WTC11 (cell line): ENCODE measurements at places on chromosomes 16 and 17. TPM values are rescaled to one million over a fixed set of nuclear protein-coding genes. Genes with fewer than 3 reads are reported as not detected.
A peak's percentile ranks its signal among the peaks of the same experiment; 100 is the strongest.

- no peak for DNase-seq
Observed at GRCh38 chr17:31273516-31273915, 23.5 kb downstream of the OMG start.

DNA sequence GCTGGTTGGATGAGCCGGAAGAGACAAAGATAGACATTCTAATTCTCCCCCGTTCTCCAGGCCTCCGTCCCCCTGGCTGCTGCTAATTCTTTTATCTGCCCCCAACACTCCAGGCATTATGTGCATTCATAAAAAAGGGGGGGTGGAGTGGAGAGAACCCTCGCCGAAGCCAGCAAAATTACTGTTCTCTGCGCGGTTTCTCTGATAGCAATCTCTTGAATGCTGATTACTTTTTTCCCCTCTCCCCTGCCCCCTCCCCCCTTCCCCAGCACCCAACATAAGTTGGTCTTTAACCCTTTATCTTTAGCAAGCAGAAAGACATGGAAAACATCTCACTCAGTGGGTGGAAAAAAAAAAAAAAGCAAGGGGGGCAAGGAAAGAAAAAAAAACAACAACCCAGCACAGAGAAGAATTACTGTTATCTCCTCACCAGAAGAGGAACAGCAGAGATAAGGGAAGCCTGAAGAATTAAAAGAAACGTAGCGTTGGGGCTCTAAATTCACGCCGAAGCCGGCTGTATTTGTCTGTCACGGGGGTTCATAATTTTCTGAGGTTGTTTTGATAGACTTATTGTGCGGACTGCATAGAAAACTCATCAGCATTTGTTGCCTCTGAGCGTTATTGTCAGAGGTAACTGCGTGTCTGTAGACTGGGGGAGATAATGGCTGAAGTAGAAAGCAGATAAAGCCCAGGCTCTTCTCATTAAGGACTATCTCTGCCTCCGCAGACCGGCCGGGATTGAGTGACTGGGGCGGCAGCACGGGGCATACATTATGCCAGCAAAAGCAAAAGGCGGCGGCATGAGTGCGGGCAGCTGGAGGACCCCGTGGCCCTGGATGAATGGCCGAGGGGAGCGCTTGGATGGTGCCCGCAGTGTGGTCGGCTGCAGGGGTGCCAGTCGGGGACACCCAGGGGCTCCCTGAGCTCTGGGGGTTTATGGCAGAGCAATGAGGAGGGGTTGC is 126.9 kb downstream of the MRM1 start:
- no peak for DNase-seq

DNA sequence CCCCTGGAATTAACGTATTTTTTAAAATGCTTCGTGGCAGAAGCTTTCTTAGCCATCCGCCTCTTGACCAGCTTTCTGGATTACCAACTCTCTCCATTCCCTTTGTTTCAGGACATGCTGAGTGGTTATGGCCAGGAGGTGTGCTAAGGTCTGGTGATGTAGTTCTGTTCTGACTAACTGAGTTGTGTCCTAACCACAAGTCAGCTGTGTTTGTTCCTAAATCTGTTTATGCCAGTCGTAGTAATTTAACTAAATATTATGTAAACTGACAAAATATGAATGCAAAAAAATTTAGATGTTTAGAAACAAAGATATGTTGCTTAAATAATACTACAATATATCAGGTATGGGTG is 61.6 kb downstream of the MRTFB start:
- DNase-seq = no peak

DNA sequence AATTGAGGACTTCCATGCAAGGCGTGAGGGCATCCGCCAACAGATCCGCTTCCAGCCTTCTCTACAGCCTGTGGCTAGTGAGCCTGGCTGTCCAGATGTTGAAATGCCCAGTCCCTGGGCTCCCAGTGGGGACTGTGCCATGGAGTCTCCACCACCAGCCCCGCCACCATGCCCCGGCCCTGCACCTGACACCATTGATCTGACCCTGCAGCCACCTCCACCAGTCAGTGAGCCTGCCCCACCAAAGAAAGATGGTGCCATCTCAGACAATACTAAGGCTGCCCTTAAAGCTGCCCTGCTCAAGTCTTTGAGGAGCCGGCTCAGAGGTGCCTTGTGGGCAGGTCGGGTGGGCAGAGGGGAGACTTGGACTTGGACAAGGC is 3.1 kb downstream of the MAPK7 start:
- DNase-seq = no peak

- DNase-seq = no peak
Observed at GRCh38 chr16:74862743-74863244, 88.2 kb upstream of the FA2H start.

DNA sequence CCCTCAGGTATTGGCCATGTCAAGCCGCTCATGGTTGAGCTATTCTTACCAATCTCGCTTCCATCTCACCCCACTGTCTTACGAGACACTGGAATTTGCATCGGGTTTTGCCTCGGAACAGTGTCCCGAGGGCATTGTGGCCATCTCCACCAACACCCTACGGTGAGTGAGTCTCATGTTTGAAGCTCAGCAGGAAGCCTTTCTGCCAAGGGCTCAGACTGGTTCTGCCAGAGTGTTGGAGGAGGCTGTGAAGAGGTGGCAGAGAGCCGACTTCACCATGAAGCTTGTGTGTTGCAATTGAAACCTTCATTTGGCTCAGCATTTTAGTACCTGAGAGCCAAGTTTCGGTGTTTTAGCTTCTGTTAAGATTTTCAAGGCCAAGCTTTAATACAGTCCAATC is 38.0 kb downstream of the SF3B3 start:
- DNase-seq = no peak

The CMTM2 gene
- not detected in 3 replicates for total RNA-seq

- DNase-seq = peak; percentile 36
Observed at GRCh38 chr16:54194334-54194743, 92.2 kb downstream of the IRX3 start.

The TNRC6A gene
- total RNA-seq = 76.8 to 86.3 TPM (median 77.4 TPM) in 3 replicates

GRCh38 chr16:59144326-59144725 is 410.2 kb upstream of the GOT2 start:
- DNase-seq = no peak

DNA sequence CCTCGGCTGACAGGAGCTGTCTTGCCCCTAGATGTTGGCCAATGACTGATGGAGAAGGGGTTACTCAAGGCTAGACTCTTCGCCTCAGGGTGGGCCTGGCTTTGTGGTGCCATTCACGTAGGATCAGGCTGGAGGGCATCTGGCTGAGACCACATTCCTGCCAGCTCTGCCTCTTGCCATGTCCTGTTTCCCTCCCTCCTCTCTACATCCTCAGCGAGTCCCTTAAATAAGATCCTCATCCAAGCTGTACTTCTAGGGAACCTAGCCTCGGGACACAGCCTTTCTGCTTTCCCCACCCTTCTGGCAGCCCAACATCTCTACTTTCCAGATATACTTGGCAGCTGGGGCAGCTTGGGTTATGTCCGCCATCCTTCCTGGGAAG is 27.9 kb upstream of the EFCAB13 start:
- DNase-seq = no peak

The KRTAP2-3 gene
- total RNA-seq = not detected in 3 replicates

The SYT17 gene
- 5.5 to 6.8 TPM (median 6.3 TPM) in 3 replicates for total RNA-seq

The SALL1 gene
- total RNA-seq = 63.9 to 67.0 TPM (median 65.0 TPM) in 3 replicates

DNA sequence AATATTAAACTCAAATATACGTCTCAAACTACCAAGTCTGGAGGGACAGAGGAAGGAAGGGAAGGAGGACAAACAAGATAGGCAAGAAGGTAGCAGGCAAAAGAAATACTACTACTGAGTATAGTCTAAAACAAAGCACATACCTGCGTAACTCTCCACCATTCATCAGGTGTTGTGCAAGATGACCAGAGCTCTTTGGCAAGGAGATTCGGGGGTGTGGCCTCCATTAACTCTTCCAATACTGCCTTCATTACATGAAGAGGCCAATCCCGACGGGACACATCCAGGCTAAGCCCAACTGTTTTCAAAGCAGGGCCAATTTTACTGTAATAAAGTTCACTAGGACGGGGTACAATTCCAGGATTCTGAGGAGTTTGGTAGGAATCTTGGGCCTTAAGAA is 38.2 kb upstream of the ARL6IP1 start:
- DNase-seq = no peak

The SLFN12L gene
- 0.07 to 0.16 TPM (median 0.13 TPM) in 3 replicates for total RNA-seq

- no peak for DNase-seq
Observed at GRCh38 chr17:876272-876671, 94.1 kb downstream of the MRM3 start.

The ITGAX gene
- total RNA-seq = 0.25 to 0.33 TPM (median 0.32 TPM) in 3 replicates

GRCh38 chr17:31696703-31697325 is 162.2 kb downstream of the COPRS start:
- no peak for DNase-seq

The CIBAR2 gene
- total RNA-seq = not detected in 3 replicates

DNA sequence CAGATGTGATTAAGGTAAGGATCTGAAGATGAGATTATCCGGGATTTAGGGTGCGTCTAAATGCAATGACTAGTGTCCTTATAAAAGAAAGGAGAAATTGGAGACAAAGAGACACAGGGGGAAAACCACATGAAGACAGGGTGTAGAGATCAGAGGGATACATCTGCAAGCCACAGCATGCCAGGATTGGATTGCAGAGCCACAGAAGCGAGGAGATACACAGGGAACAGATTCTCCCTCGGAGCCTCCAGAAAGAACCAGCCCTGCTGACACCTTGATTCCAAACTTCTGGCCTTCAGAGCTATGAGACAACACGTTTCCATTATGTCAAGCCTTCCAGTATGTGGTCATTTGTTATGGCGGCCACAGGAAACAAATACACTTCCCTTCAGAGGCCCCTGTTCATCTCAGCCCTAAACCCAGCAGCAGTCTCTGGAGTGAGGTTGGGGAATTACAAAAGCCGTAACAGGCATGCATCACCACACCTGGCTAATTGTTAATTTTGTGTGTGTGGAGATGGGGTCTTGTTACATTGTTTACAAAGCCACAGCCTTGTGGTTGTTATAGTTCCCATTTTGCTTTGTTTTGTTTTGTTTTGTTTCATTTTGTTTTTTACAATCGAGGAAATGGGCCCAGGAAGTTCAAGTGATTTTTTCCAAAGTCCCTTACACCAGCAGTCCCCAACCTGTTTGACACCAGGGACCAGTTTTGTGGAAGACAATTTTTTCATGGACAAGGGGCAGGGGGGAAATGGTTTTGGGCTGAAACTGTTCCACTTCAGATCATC is 51.6 kb upstream of the LYRM9 start:
- DNase-seq = no peak

- no peak for DNase-seq
Observed at GRCh38 chr17:82780195-82780594, 28.3 kb downstream of the TBCD start.

DNA sequence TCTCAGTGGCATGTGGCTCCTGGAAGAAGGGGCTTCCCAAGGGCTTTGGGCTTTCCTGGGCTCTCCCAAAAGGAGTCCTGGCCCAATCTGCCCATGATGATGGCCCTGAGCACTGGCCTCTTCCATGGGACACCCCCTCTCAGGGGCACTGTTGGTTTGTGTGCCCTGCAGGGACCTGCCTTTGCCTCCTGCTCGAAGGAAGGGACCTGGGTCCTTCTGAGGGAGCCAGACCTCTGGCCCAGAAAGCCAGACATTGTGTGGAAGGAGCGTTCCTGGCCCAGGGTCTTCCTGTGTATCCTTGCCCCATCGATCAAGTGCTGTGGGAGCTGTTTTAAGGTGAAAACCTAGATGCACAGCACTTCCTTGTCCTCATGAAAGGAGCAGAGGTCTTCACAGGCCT is 1689.3 kb downstream of the TP53TG3F start:
- DNase-seq = no peak

DNA sequence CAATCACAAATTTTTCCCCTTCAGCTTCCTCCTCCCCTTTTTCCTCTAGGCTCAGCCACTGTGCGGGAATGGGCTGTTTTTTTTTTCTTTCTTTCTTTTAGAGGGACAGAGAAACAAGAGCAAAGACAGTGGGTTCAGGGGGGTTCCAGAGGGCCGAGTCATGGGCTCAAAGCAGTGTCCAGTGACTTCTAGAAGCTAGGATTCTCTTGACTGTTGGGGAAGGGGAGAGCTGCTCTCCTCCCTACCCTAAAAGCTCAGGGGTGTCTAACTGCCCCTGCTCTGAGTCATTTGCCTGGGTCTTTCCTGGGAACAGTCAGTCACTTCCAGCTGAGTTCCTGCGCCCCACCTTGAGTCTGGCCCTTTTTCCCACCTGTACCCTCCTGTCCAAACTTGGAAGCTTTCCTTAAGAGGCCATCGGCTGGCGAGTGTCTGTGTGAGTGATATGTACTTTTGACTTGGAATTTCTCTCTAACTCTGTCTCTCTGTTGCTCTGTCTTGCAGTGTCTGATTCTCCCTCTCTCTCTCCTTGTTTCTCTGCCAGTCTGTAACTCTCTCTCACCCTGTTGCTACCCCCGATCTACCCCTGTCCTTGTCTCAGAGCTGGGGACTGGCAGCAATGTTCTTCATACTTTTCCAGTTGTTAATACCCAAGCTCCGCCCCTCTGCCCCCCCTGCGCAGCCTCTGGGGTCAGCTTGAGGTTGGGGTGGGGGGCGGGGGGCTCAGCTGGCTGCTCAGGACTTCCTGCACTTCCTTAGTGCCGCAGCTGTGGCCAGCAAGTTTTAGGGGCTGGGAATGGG is 2.4 kb downstream of the THRA start:
- no peak for DNase-seq

GRCh38 chr17:8843344-8843743 is 24.1 kb downstream of the PIK3R6 start:
- DNase-seq = no peak

DNA sequence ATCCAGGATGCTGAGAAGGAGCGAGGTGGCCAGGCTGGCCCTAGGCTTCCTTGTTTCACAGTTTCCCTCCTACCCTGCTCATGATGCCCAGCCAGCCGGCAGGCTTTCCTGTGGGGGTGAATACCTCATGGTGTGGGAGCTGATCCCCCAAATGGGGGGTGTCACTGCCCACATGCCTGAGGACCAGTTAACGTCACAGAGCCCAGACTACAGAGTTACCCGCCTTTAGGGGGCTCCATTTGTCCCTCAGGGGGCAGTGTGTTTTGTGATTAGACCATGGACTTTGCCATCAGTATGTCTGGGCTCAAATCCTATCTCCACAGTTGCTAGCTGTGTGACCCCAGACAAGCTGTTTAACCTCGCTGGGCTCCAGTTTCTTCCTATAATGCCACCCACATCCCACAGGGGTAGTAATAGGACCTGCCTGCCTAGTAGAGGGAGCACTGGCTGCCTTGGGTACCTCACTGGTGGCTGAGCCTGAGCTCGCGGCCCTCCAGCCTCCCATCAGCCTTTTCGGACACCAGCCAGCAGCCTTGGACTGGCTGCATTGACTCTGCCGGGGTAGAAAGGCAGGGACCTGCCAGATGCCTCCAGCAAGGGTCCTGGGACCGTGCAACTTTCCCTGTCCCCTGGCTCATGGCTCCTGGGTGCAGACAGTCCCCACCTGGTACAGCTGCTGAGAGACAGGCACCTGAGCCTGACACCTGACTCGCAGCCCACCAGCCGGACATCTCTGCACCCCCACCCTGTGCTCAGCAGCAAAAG is 87.5 kb upstream of the GSE1 start:
- no peak for DNase-seq

DNA sequence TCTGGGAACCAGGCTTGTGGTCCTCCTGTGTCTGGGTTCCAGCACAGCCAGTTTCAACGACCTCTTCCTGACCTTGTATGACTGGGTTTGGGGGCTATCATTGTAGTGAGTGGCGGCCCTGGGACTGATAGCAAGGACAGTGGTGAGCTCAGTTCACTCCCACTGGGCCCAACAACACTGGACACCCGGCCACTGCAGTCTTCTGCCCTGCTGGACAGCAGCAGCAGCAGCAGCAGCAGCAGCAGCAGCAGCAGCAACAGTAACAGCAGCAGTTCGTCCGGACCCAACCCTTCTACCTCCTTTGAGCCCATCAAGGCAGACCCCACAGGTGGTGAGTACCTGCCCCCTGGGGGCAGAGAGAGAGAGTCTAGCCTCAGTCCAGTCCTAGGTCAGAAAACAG is 3.3 kb upstream of the ELMO3 start:
- DNase-seq = no peak

GRCh38 chr16:85754413-85754812 is 3.5 kb upstream of the C16orf74 start:
- DNase-seq = no peak

The CLEC10A gene
- total RNA-seq = 0.18 TPM in 1 of 3 replicates, not detected in the others
